ENCODE measurements at places on chromosomes 3 and 15. TPM values are rescaled to one million over a fixed set of nuclear protein-coding genes. Genes with fewer than 3 reads are reported as not detected.
A peak's percentile ranks its signal among the peaks of the same experiment; 100 is the strongest.

SPG21 gene
- total RNA-seq = 110 TPM

DNA sequence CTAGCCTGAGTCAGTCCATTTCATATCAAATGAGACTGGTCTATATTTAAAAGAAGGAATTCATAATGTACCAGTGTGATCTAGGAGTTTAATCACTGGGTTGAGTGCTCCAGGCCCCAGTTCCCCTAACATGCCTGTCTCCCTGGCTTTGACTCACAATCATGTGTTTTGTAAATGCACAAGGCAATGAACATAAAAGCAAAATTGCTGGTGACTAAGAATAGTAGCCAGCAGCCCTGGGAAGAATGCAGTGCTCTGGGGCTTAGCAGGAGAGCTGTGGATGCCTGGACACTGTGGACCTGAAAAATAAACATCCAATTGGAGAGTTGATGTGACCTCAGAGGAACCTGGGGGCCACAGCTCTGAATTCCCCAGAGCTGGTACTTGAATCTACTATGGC, 50.3 kb downstream of the SYNPR start:
- peak; percentile 70 for DNase-seq

GRCh38 chr3:149808209-149808829, 4.7 kb upstream of the RNF13 start:
- DNase-seq = peak; percentile 76

CCRL2 gene
- 0.64 TPM for total RNA-seq

CCR8 gene
- not detected for total RNA-seq

Measured in fibroblast of villous mesenchyme (primary cell).